ENCODE measurements at places on chromosomes 2 and 18.

DNA sequence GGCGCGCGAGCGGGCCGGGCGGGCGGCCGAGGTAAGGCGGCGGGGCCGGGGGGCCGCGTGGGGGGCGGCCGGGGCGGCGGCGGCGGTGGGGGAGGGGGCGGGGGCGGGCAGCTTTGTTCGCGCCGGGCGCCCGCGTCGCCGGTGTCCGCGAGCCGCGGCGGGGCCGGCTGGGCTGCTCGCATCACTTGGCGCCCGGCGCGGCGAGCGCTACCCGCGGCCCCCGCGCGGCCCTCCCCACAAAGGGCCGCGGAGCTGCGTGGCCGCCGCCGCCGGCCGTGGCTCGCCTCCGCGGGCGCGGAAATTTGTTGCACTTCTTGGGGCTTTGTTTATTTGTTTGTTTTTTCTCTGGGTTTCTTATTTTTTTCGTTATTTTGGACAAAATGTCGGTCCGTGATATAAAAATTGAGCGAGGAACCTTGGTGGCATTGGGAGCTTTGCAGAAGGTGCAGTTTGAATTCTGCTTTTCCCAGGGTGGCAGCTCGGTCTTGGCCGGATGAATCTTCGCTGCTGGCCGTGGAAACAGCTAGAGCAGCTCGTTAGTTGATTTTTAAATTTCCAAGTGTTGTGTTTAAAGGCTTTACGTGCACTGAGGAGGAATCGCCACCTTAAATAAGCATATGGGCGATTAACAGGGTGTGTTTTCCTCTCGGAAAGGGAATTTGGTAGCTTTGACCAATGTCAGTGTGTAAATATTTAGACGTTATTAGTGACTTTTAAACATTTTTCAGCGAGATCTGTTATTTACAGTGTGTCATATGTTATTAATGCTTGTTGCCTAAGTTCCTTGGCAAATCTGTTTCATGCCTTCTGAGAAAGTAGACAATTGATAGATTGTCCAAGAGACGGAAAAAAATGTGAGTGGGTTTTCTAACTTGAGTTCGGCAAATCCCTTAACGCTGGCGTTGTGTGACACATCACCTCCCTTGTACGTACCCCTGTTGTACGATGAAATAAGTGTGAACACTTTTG, 822 bp downstream of the UBE2E3 start:
- no peak for DNase-seq

DNA sequence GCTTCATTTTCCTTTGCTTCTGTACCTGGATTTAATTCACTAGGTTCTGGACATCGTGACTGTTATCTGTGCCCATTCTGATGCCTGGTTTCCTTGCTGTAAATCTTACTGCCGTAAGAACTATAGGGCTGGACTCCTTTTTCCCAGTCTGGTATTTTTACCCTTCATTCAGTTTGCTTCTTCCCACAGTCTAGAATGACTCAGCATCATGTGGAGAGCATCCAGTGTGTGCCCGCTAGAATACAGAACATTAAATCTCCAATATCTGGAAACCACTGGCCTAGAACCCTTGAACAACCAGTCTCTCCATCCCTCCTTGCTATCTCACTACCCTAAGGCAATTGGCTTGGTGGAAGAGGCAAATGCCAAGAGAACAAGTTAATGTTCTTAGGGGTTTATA, 1075.4 kb upstream of the ZEB2 start:
- no peak for DNase-seq

- DNase-seq = no peak
Observed at GRCh38 chr18:58556331-58557007, 72.4 kb downstream of the ALPK2 start.

- DNase-seq = no peak
Observed at GRCh38 chr2:193929131-193929530, 1727.9 kb upstream of the SLC39A10 start.

GRCh38 chr2:189076572-189076971, 102.4 kb downstream of the COL3A1 start:
- DNase-seq = no peak

- no peak for DNase-seq
Observed at GRCh38 chr2:128315122-128315828, 3.4 kb downstream of the HS6ST1 start.

DNA sequence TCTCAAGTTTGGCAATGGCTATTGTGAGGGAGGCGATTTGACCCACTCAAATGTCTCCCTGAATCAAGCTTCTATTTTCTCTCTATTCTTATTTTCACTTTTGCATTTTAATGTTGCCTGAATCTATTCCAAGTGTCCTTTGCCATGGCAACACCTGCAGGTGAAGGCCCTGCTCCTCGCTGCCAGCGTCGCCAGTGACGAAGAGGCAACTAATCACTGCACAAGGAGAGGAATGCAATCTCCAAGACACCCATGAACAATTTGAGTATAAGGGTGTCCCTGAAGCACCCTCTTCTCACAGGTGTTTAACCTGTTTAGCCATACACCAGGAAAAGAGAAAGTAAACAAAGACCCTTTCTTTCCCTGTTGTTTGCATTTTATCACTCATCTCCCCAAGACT, 165.6 kb upstream of the VRK2 start:
- DNase-seq = no peak

GRCh38 chr2:2981000-2981399, 396.6 kb downstream of the EIPR1 start:
- no peak for DNase-seq

GRCh38 chr2:138244501-138244925, 257.1 kb upstream of the SPOPL start:
- no peak for DNase-seq

- DNase-seq = no peak
Observed at GRCh38 chr18:12885500-12885899, 1.5 kb upstream of the PTPN2 start.

DNA sequence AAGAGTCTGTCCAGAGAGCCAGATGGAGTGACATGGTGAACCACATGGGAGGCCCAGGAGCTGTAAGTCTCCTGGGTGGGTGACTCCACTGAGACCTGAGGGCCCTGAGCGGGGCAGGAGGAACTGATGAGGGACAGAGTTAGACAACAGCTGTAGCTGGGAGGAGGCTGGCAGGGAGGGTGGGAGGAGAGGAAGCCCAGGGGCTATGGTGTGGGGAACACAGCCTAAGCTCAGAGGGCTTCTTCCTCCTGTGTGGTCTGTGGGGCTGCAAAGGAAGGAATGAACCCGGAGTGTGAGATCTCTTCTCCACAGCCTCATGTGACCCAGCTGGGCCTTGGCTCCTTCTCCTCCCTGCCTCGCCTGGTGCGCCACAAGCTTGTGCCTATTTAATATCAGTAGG, 395.6 kb upstream of the HS6ST1 start:
- DNase-seq = no peak

GRCh38 chr2:66568650-66569300, 133.8 kb downstream of the MEIS1 start:
- DNase-seq = no peak

GRCh38 chr2:74537140-74537539, 7.4 kb downstream of the HTRA2 start:
- DNase-seq = no peak

DNA sequence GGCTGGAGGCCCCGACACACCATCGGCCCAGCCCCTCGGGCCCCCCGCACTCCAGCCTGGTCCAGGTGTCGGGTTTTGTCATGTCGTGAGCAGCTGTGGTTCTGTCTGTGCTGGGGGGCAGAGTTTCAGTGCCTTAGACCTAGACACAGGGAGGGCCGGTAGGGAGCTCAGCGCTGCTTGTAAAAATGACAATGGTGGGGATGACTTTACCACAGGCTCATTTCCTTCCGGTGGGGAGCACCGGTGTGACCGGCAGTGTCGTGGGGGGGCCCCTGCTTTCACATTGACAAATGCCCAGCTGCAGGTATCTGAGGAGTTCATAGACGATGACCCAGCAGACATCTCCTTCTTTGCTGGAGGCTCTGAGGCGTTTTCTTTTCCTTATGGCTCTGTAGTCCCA, 66.9 kb downstream of the STK25 start:
- DNase-seq = no peak

DNA sequence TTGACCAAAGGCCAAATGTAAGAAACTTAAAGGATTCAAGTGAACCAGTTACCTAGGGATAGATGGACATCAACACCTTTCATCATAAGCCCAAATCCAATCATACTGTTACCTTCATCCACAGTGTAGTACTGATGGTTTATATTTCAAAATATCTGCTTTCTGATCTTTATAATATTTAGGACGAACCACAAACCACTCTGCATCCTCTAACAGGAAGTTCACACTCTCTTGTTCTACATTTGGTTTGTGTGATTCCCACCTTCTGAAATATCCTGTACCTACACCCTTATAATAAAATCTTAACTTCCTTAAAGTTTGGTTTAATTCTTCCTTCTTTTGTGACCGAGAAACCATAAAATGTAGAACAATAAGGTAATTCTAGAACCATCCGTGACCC, 535.7 kb upstream of the CHAC2 start:
- no peak for DNase-seq

- no peak for DNase-seq
Observed at GRCh38 chr2:55556809-55557208, 37.3 kb downstream of the CFAP36 start.

DNA sequence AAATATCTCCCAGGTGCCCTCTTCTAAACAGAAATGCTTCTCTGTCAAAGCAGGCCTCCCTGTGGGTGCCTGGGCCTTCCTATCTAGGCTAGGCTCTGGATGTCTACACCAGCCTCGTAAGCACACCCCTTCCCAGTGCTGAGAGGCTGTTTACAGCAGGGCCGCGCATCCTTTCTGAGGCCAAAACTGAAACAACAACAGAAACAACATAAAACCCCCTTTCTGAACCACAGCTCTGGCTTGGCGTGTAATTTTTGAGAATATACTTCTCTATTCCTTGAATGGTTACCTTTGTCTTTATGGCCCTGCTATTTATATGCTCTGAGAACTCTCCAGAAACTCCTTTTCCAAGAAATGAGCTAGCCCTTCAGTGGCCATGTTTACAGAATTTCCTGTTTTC, 118.4 kb downstream of the BCL2L11 start:
- DNase-seq = no peak

- no peak for DNase-seq
Observed at GRCh38 chr2:169620509-169620908, 36.4 kb downstream of the PPIG start.

DNA sequence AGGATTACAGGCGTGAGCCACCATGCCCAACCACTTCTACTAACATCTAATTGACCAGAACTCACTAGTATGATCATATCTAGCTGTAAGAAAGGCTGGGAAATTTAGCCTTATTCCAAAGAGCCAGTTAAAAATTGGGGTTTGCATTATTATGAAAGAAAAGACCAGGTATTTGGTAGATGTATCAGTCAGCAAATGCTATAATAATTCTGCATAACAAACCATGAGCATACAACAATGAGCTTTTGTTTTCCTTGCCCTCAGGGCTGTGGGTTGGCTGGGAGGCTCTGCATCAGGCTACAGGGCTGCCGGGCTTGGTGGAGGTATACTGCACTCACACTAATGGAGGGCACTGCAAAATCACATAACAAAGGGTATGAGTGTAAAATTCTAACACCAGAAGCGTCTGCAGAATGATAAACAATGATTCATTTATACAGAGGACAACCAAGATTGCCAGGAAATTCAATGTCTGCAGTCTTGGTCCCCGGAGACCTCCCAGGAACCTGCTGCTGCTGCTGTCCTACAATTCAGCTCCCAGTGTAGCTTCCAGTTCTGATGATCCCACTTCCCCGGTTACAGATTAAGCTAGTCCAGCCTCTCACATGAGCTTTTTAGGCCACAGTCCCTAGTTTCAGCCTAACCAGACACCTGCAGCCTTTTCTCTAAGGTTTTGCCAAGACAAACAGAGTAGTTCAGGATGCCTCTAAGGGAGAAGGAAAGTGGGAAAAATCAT, 32.2 kb upstream of the ST3GAL5 start:
- DNase-seq = no peak

DNA sequence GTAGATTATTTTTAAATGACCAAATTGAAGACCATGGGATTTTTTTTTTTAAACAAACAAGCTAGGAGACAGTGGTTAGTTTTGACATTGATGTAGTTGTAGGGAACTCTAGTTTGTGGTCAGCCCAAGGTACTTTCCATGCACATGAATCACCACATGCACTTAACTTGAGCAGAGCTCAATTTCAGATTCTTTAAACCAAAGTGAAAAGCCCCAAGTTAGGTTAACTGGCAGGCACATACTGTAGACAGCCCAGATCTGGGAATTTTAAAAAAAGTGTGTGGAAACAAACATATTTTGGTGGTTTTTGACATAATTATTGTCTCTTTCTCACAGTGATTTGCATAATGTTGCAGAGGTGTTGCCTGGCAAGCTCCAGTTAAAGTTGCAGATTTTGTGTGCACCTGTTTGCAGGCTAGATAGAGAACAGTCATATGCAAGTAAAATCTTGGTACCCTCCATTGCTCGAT, 88.4 kb downstream of the BCL2L11 start:
- DNase-seq = no peak

GRCh38 chr2:226873051-226873620, 37.3 kb downstream of the RHBDD1 start:
- no peak for DNase-seq

GRCh38 chr2:86764661-86765309, 25.9 kb downstream of the CD8A start:
- DNase-seq = no peak

DNA sequence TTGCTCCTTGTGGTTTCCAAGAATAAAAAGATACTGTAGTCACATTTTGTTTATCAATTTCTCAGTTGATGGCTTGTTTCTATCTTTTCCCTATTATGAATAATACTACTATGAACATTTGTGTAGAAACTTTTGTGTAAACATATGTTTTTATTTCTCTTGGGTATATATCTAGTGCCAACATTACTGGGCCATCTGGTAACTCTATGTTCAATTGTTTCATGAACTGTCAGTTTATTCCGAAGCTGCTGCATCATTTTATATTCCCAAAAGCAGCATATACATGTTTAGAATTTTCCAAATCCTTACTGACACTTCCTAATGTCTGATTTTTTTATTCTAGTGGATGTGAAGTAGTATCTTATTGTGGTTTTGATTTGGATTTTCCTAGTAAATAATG, 737.6 kb upstream of the TMEFF2 start:
- no peak for DNase-seq

DNA sequence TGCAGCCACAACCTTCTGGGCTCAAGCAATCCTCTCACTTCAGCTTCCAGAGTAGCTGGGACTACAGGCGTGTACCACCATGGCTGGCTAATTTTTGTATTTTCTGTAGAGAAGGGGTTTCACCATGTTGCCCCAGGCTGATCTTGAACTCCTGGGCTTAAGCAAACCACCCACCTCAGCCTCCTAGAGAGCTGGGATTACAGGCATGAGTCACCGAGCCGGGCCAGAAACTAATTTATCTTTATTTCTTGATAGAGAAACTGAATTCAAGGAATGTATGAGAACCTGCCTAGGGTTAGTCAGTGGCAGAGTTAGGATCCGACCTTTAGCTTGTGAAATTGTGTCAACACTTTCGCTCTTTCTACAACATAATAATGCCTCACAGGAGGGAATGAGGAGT, 19.3 kb upstream of the ITGAV start:
- DNase-seq = no peak

GRCh38 chr2:137047369-137047768, 282.0 kb downstream of the THSD7B start:
- DNase-seq = no peak

DNA sequence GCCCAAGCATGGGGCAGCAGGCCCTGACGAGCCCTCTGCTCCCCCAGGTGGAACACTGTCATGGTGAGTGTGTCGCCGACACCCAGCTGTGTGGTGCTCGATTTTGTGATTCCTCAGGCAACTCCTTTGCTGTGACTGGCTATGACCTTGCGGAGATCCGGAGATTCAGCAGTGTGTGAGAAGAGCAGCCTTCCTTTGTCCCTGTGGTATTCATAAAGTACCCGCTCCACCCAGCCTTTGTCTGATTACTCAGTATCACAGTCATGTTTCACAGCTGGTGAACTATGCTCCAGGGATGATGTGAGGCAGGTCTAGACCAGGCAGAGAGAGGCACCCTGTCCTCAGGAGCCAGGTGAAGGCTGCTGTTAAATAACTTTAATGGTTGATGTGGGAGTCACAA, 4.0 kb downstream of the WDR54 start:
- DNase-seq = no peak
